ENCODE measurements at places on chromosomes 2 and 18.

GRCh38 chr2:25373269-25373981 is 31.7 kb upstream of the DNMT3A start:
- DNase-seq = no peak

- DNase-seq = no peak
Measured at GRCh38 chr2:120870467-120870788, 134.8 kb downstream of the GLI2 start.

GRCh38 chr2:164657129-164657528 is 35.8 kb upstream of the GRB14 start:
- DNase-seq = no peak

DNA sequence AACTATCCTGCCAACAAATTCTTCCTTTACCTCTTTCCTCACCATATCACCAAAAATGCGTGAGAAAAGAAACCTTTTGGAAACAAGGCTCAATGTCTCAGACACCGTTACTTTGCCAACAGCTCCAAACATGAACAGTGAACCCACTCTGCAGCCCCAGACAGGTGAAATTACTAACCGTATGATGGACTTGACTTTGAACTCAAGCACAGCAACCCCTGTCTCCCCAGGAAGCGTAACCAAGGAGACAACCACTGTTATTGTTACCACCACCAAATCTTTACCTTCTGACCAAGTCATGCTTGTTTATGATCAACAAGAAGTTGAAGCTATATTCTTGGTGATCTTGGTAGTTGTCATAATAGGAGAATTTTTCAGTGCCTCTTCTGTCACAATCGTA is 28.4 kb downstream of the MFSD6 start:
- no peak for DNase-seq

DNA sequence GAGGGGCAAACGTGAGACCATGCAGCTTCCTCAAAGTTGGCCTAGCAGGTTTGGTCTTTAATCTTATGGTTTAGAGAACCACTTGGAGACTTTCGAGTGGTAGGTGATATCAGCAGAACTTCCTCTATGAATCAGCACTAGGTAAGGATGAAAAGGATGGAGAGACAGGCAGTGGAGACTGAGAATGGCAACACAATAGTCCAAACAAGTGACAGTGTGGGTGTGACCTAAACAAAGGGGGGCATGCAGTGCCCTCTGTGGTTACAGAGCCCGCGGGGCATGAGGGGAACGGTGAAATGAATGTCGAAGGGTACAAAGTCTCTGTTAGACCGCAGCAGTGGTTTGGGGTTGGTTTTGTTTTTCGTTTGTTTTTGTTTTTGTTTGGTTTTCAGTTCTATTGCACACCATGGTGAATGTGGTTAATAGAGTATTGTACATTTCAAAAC is 143.9 kb downstream of the L3MBTL4 start:
- DNase-seq = no peak

DNA sequence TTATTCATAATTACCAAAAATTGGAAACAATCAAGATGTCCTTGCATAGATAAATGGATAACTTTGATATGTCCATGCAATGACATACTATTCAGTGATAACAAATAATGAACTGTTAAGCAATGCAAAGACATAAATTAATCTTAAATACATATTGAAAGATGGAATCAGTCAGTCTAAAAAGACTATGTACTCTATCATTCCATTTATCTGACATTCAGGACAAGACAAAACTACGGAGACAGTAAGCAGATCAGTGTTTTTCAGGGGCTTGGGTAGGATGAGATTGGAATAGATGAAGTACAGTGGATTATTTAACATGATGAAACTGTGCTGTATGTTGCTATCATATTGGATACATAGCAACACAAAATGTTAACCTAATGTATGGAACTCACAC is 21.3 kb upstream of the ZNF804A start:
- no peak for DNase-seq

- DNase-seq = no peak
Measured at GRCh38 chr2:144063602-144064001, 456.3 kb downstream of the ZEB2 start.

- no peak for DNase-seq
Measured at GRCh38 chr2:238024986-238025385, 35.8 kb upstream of the SCLY start.

- no peak for DNase-seq
Measured at GRCh38 chr18:26225915-26226228, 373 bp upstream of the TAF4B start.

GRCh38 chr2:153786016-153786415 is 85.7 kb upstream of the GALNT13 start:
- DNase-seq = no peak

GRCh38 chr2:216880509-216881184 is 20.8 kb upstream of the TNP1 start:
- DNase-seq = no peak

DNA sequence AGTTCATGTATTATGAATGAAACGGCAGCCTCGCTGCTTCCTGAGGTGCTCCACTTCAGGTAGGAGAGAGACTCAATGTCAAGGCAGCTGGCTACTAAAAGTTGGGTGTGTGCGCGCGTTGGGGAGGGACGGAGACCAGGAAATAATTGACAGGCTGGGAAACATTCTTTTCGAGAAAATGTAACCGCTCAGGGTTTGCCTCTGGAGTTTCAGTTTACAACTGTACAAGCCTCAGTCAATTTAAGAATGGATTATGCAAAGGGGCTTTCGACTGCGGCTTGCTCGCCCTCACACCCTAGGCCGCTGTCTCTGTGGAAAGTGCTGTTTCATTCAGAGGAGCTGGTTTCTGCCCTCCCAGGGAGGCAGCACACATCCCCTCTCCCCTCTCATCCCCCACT is 4.4 kb upstream of the SPRED2 start:
- no peak for DNase-seq

- no peak for DNase-seq
Measured at GRCh38 chr2:203692031-203692710, 14.3 kb upstream of the CD28 start.

- DNase-seq = no peak
Measured at GRCh38 chr18:9619545-9619944, 5.2 kb upstream of the PPP4R1 start.

- DNase-seq = no peak
Measured at GRCh38 chr2:234754126-234754525, 197.7 kb upstream of the SH3BP4 start.

- no peak for DNase-seq
Measured at GRCh38 chr2:158817588-158817987, 22.5 kb downstream of the DAPL1 start.

DNA sequence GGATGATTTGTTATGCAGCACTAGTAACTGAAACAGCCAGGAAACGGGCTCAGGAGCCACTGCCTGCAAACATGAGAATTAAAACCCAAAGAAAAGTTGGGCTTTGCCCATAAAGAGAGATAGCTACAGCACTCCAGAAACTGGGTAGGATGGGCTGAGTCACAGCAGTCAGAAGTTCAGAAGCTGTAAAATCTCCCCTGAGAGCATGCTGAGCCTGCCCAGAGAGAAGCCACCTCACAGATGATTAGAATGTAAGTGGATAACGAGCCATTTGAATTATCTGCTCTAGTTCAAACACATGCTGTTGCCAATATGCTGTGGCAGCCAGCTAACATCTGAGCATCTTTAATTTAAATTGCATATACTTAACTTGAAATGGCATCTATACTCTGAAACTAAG is 388.1 kb upstream of the ACVR2A start:
- DNase-seq = no peak

- DNase-seq = no peak
Measured at GRCh38 chr2:241121008-241121407, 18.9 kb upstream of the MTERF4 start.

GRCh38 chr2:167581961-167582574 is 665.3 kb downstream of the STK39 start:
- DNase-seq = no peak

- no peak for DNase-seq
Measured at GRCh38 chr2:186426153-186427016, 59.7 kb upstream of the ZC3H15 start.

GRCh38 chr18:43888598-43888997 is 611.3 kb upstream of the SYT4 start:
- no peak for DNase-seq

DNA sequence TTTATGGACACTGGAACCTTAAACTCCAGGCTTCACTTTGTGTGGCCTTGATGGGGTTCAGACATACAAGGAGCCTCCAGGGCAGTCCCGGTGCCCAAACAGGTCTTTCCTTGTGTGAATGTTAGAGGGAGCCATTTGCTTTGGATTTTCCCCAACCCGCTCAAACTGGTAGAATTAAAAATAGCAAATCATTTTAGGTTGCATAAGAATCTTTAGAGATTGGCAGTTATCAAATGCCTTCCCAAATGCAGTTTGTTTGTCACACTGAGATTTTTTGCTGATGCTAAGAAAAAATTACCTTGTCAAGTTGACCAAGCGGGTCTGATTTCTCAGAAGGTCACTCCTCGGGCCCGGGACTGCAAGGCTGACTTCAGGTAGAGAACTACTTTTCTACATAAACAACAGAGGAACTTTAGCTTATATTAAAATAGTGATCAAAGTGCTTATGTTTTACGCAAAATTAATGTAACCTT is 36.4 kb downstream of the ATP6V1C2 start:
- DNase-seq = no peak
